ENCODE measurements at places on chromosomes 2 and 18.

DNA sequence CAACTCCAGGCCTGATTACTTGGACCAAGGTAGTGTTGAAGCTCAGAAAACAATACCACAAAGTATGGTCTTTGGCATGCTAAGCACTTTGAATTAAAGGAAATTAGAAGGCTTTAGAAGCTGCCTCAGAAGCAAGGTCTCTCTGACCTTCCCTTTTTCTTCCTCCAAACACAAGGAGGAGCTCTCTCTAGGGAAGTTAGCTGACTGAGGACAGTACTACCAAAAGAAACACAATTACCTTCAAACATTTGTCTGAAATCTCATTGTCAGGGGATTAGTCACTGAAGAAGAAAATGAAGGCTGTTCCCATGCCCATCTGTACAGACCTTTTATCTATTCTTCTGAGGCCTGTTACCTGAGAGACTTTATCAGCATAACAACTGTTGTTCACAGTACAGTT lies 279.3 kb downstream of the CDH20 start:
- DNase-seq: no peak

DNA sequence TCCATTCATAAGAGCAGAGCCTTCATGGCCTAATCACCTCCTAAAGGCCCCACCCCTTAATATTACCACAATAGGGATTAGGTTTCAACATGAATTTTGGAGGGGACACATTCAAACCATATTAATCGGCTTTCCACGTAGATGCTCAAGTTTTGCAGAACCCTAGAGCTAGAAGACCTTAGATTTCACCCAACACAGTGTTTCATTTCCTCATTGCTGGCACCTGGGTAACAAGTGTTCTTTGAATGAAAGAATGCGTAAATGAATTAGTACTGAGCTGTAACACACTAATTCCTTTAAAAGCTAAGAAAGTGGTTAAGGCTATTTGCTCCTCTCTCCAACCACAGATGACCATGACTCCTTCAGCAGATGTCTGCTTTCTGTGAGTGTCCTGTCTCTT lies 252.5 kb downstream of the SMAD2 start:
- DNase-seq: no peak

DNA sequence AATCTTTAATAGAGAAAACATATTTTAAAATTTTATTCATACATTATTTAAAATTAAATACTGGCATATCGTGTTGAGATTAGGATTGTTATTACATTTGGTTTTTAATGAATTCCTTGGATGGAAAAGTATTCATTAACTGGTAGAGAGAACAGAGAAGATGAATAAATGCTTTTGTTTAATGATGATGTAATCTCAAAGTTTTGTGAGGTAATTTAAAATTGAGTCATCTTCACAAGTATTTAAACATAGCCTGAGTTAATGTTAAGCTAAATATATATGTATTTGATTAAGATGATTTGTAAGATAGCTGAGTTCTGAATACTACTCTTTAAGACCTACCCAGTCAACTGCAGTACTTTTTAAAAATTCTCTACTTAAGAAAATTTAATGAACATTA lies 713.4 kb upstream of the VRK2 start:
- DNase-seq: no peak

- no peak for DNase-seq
These were observed 44.5 kb downstream of the DCDC2C start for GRCh38 chr2:3747826-3748225.

GRCh38 chr18:21265971-21266673 lies 24.1 kb downstream of the GREB1L start:
- no peak for DNase-seq

GRCh38 chr2:121994238-121995206 lies 239.1 kb downstream of the TSN start:
- DNase-seq: no peak

- DNase-seq: no peak
These were observed 1.7 kb downstream of the SP140 start for GRCh38 chr2:230227216-230227615.

GRCh38 chr2:30104307-30104706 lies 42.5 kb upstream of the YPEL5 start:
- no peak for DNase-seq

DNA sequence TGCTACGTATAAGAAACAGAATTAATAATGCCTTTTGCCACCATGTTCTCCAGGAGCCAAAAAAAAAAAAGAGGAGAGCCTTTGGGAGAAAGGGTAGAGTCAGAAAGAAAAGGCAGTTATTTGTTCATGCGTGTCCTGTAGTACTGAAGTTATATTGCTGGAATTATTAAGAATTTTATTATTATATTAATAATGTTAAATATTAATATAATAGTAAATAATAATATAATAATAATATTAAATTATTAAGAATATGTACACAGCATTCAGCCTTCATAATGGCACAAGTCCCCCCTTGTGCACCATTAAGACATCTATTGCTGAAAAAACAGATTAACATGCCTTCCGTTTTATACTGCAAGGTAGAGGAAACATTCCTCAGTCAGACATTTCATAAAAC lies 8.1 kb downstream of the REG1A start:
- no peak for DNase-seq

- no peak for DNase-seq
These were observed 13.6 kb downstream of the MRO start for GRCh38 chr18:50806208-50806616.

DNA sequence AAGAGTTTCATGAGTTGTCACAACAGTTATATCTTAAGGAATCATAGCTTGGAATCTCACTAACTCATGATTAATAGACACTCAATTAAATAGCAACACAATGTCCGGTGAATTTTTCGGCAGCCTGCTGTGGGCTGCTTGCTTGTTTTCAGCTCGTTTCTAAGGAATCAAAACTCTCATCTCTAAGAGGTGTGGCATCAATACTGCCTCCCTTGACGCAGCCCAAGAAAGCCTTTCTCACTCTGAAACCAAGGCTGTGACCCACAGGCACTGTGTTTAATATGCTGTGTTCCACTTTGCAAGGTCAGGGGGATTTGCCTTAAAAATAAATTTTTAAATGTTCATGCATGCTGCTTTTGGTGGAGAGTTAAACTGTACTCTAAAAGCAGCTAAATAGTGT lies 5.4 kb downstream of the DCC start:
- no peak for DNase-seq

GRCh38 chr18:75334869-75335268 lies 92.6 kb downstream of the SMIM21 start:
- DNase-seq: no peak

GRCh38 chr2:199309973-199310372 lies 147.8 kb downstream of the SATB2 start:
- DNase-seq: no peak

GRCh38 chr2:23292024-23292423 lies 93.0 kb upstream of the KLHL29 start:
- no peak for DNase-seq

GRCh38 chr2:225487878-225488416 lies 88.4 kb downstream of the NYAP2 start:
- DNase-seq: no peak

- DNase-seq: no peak
These were observed 1.1 kb upstream of the CERS6 start for GRCh38 chr2:168454737-168455644.

GRCh38 chr2:47870641-47871540 lies 35.4 kb downstream of the FBXO11 start:
- DNase-seq: no peak

GRCh38 chr18:78936251-78937005 lies 43.2 kb upstream of the SALL3 start:
- no peak for DNase-seq

DNA sequence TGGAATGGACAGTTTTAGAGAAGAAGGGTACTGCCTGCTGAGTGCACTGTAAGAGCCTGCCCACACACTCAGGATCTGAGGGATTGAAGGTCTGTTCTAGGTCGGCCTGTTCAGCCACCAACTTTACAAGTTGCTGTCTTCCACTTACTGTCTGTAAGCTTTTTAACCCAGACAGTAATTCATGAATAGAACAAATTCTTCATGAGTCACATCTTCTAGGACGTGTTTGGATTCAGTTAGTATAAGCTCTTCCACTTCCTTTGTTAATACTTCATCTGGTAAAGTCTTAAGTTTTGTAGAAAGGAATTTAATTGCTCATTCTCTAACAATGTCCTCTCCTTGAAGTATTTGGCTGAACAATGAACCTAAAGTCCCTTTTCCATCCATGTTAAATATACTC lies 74.6 kb downstream of the PDE11A start:
- no peak for DNase-seq

- no peak for DNase-seq
These were observed 50.6 kb upstream of the ITSN2 start for GRCh38 chr2:24410976-24411375.

DNA sequence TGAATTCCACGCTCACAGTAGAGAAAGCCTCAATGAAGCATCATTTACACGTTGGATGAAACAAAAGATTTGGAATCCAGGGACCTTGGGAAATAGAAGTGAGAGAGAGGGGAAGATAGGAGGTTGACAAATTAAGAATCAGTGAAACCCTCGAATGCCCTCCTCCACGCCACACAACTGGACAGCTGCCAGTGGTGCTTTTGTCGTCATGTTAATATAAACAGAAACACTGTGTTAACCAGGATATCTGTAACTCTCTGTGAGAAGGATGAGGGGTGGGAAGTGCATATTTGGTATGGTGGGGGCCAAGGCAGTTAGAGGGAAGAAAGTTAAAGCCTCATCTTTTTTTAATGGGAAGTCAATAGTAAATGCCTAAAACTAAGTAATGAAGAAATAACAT lies 108.7 kb downstream of the GFPT1 start:
- DNase-seq: no peak

DNA sequence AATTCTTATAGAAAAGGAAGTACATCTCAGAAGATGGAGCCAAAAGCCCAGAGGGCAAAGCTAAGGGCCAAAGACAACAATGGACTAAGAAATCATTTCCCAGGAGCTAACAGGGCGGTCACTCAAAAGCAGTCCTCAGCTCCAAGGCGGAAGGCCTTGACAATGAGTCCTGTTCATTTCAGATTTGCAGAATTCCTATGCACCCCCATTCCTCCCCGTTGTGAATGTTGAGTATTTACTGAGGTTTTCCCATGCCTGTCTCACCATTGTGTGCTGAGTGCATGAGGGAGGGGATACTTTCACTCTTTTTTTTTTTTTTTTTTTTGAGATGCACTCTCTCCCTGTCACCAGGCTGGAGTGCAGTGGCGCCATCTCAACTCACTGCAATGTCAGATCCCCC lies 18.8 kb upstream of the DTNB start:
- no peak for DNase-seq

- DNase-seq: peak; percentile 9
These were observed 236.0 kb downstream of the DOK6 start for GRCh38 chr18:69636529-69637301.

DNA sequence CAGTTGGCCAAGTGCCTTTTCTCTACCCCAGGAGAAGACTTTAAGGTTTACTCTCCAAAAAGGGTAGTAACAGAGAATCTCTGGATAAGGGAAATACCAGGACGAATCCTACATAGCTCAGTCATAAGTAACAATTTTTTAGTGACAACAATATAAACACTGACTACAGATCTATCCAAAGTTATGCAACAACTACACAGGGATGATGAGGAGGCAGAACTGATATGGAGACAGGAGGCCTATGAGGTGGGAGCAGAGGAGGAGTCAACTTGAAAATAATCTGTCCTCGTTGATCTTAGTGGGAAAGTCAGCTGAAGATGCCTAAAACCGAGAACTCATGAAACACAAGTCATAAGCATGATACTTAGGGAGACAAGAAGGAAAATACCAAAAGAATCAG lies 40.2 kb downstream of the SLC35F5 start:
- DNase-seq: no peak

GRCh38 chr18:74870950-74871349 lies 273.3 kb downstream of the ZNF407 start:
- no peak for DNase-seq

- no peak for DNase-seq
These were observed 187.8 kb upstream of the FAM98A start for GRCh38 chr2:33786881-33787280.

DNA sequence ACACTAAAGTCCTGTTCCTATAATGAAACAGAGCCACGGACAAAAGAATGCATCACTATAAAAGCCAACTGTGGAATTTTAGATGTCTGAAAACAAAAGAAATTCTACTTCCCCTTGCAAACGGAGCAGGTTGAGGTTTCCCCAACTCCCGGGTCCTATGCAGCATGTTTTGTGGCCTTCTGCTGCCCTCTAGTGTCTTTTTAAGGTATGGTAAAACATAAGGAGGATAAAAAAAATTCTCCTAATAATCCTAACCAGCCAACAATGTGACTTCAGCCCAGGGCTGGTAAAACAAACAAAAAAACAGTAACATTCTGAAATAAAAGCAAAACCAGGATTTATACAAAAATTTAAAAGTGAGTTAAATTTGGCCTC lies 539.5 kb downstream of the NRXN1 start:
- peak; percentile 13 for DNase-seq

DNA sequence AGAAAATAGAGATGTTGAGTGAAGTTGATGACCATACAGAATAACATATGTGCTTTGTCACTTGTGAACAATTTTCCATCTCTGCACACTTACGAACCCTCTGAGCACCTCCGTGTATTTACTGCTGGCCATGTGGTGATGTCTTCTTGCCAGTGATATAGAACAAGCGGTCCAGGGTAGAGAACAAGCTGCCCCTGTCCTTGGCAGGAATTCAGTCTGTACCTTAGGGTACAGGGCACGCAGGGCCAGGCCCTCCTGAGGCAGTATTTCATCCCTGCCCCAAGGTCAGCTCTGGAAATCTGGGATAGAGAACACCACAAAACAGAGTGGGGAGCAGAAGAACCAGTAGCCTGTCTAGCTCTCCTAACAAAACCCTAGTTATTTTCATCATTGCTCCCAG lies 44.6 kb downstream of the CDCA7 start:
- no peak for DNase-seq

GRCh38 chr2:38000485-38001222 lies 75.3 kb downstream of the CYP1B1 start:
- DNase-seq: no peak

- DNase-seq: no peak
These were observed 143.9 kb upstream of the GYPC start for GRCh38 chr2:126512026-126512425.

DNA sequence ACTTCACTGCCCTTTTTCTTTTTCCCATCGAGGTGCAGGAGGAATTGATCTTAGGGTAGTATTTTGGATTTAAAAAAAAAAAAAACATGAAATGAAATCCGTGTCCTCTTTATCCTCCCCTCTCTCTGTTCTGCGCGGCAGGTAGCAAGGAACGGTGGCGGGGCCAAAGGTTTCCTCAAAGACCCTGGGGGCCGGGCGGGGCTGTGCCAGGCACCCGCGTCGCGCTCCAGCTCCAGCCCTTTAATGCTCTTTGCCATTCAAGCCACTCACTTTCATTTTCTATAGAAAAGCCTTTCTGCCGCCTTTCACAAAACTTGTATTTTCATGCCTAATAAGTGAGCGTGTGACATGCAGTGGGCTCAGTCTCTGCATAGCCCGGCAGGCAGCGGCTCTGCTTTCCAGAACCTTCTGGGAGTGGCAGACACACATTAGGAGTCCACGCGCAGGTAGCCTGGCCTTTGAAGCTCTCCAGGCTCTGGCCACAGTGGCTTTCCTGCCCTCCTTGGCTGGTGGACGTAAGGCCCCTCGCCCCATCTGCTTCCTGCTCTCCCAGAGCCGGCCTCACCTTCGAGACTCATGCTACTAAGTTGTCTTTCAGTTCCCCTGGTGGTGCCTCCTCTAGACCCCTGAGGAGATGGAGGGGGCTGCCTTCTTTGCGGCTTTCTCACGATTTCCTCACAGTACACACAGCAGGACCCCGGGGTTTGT lies 41.7 kb downstream of the AGAP1 start:
- no peak for DNase-seq

Data from activated naive CD8-positive, alpha-beta T cell treated with anti-CD3 and anti-CD28 coated beads, Interleukin-2, amount 50 U/mL, for 24 hours (primary cell).